ENCODE measurements at places on chromosomes 4 and X.

DNA sequence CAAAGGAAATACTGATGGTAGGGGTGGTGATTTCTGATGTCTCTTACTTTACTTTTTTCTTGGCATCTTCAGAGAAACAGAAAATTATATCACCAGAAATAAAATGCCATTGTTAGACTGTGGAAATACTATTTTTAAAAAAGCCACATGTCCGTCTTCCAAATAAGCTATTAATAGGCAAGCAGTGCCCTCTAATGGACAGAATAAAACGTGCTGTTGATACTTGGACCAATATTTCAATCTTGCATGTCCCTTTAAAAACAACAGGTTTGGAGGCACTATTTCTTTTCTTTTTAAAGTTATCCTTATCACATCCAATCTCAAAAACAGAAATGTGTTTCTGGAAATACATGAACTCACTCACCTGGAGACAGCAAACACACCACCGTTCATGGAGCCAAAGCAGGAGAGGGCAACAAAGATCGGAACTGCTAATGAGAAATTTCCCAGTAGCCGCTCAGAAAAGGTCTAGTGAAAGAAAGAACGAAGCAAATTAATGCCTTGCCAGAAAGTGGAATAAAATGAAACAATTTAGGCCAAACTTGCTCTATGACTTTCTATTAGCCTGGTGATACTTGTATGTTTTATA is 59.2 kb downstream of the SLC7A11 start:
- DNase-seq, result no peak

- peak; percentile 78 for DNase-seq
Observed at GRCh38 chrX:39859991-39860861, 237.5 kb downstream of the BCOR start.

DNA sequence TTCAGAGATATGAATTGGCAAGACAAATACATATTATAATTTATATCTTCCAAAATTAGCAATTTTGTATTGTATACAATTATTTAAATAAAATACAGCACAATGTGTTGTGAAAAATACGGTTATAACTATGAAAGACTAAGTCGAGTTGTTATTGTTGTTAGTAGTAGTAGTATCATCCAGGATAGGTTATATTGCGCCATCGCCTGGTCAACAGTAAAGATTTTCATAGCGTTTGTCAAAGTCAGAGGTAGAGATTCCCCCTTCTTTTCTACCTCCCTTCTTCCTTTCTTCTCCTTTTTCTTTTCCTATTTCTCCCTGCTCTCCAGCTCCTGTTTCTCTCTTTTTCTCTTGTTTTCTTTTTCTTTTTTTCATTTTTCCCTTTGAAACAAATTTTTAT is 499.1 kb upstream of the EPHA5 start:
- no peak for DNase-seq

DNA sequence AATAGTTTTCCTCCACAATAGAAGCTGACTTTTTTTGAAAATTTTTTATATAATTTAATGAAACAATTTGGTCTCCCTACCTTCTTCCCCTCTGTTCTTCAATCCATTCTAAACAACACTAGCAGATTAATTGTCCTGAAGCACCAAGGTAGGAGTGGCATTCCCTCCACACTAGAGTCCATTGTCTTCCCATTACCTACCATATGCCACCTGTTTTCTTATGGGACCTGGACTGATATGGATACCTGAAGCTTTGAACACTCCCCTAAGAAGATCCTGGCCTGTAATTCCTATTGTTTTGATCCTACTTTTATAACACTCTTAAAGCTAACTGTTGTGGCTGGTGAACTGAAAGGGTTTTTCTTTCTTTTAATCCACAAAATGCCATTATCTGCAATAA is 92.0 kb downstream of the APBB2 start:
- DNase-seq, result no peak

- DNase-seq, result no peak
Observed at GRCh38 chrX:13911586-13911985, 94.7 kb upstream of the GPM6B start.

DNA sequence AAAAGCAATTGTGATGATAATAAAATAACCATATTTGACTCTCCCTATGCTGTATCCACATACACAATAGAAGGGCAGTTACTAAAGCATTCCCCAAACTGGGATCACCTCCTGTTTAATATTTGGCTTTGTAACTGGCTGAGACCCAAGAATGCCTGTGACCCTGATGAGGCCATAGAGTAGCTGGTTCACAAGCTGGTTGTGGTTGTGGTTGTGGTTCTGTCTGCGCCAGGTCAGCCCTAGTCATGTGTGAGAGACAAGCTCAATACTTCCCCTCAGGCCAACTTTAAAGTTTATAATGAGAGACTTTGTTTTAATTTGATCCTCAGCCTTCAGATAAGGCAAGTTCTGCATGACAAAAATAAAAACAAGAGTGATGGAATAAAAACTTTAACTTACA is 209.9 kb downstream of the PARM1 start:
- no peak for DNase-seq

Data from stimulated activated naive CD8-positive, alpha-beta T cell treated with anti-CD3 and anti-CD28 coated beads, Interleukin-15, amount 100 ng/mL, for 72 hours (primary cell).